ENCODE measurements at places on chromosomes 4 and X.

DNA sequence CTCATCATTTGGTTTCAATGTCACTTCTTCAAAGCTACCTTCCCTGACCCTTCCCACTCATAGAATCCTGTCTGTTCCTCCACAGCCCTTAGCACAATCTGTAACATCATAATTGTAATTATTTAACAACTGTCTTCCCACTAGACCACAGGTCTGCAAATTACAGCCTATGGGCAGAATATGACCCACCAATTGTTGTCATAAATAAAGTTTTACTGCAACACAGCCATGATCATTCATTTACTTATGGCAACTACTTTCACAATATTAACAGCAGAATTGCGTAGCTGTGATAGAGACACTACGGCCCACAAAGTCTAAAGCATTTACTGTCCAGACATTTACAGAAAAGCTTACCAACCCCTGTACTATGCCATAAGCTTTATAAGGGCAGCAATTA, 15.9 kb downstream of the USP46 start:
- DNase-seq: no peak

GRCh38 chr4:41346306-41347061, 89.8 kb downstream of the UCHL1 start:
- DNase-seq: no peak

DNA sequence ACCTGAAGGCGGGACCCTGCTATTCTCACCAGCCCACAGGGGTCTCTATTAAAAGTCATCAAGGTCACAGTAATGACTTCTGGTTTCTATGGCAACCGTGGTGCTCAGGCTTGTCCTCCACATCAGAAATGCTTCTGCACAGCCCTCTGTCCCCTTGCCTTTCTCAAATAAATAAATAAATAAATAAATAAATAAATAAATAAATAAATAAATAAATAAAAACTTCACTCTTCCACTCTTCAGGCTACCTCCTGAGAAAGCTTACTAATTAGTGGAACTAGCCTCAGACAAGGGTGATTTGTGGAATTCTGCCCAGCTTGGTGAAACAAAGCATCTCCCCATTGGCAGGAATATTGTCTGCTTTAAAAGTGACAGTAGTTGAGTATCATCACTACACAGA, 5.5 kb upstream of the RAB40A start:
- DNase-seq: no peak

DNA sequence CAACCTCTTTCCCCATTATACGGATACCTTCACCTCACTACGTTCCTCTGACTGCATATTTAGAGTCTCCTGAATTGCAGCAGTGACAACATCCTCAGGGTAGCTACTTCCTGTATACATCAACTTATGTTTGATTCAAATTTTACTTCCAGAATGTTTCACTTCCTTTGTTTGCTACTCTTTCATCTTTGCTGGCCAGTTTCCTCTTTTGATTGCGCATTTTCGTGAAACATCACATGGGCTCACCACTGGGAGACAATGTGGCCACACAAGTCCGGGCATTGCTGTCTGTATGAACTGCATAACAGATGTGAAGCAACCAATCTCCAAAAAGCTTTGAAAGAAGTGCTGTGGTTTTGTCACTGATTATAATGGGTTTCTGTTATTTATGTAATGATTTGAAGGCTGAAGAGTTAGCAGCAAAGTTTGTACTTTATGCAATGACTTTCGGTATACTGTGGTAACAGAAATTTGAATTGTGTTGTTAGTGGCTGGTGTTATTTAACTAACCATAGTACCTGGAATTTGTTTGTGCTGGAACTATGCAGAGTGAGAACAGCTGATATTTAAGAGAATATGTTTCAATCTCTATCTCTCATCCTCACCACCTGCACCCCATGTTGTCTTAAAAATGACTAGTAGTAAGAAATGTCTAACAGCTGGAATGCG, 7.4 kb downstream of the SNCA start:
- DNase-seq: no peak

DNA sequence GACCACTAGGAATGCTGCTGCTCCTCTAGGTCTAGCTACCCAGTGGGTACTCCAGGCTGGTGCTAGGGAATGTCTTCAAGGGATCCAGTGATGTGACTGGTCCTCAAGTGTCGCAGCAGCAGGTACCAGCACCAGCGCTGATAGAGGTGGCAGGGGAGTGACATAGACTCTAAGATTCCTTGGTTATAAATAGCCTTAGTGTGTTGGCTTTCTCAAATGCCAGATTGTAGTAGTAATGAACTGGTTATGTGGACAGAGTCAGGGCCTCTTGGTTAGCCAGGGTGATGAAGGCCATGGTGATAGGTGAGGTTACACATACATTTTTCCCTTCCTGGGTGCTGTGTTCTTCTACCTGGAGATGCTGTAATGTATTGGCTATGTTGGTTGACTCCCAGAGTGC, 38.3 kb downstream of the DCLK2 start:
- DNase-seq: no peak

DNA sequence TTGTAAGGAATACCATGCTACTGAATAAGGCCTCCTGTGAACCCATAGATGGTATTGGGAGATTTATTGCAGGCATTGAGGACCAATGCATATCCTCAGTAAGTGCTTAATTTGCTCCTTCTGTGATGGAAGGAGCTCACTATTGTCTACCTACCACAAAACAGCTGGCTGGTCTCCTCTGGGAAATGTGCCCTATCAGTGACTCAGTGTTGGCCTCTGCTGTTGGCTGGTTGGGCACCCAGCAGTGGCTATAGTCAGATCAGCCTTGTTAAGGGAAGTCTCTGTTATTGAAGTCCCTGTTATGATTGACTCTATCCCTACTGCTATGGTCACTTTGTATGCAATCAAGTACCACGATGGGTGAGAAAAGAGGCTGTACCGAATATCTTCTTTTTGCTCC, 27.5 kb upstream of the OTUD4 start:
- no peak for DNase-seq

DNA sequence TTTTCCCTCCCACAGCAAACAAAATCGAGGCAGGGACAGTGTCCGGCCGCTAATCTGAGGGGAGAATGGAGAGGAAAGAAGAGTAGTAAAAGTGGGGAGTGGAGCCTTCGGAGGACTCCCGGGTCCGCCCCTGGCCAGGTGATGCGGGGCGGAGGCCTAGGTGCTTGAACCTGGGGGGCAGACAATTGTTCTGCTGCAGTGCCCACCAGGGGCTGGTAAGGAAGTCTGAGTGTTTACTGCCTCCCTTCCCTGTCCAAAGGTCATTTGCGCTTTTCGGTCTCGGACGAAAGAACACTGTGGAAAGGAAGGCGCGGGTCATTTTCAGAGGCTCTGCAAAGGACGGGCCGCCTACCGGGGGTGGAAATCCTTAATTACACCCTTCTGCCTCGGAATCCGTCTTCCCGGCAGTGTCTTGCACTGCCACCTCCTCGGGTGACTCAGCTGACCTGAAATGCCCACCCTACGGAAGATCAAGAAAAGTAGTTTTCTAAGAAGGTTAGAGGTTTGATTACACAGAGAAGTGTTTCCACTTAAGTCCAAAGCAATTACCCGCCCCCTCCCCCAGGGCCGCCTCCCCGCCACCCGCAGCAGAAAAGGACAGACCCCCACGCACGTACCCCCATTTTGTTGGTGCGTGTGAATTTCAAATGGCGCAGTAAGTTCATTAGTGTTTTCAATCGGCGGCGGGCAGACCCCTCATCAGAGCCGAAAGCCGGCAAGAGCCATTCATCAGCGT, 99.9 kb upstream of the TENM3 start:
- DNase-seq: no peak

GRCh38 chr4:174230148-174230547, 53.3 kb downstream of the FBXO8 start:
- no peak for DNase-seq

DNA sequence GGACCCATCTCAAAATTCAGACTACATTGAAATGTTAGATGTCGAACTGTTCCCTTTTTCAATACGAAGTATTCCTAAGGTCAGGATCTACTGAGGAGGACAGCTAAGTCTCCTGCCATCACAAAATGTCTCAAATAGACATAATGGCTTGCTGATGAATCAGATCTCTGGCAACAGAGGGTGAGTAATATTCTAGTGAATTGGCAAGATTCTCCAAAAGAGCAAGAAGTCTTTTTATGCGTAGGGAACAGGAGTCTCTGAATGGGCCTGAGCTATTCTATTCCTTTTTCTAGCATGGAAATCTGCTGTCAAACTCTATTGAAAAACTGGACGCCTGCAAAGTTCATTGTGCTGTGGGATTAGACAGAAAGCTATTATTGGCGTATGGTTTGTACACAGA, 145.4 kb downstream of the FNIP2 start:
- no peak for DNase-seq

DNA sequence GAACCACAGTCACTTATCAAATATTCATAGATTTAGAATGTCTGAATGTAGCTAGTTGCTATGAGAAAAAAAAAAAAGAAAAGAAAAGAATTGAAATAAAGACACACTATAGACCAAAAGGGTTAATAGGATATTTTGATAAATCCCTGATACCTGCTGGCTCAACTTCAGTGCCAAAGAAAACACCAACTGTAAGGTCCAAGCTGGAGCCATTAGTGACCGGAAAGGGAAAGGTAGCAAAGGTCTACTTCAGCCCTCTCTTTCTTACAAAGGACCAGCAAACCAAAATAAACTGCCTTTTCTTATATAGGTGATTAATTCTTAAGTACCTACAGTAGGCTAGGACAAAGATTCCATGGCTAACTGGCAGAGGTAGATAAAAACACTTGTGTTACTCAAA, 9.7 kb downstream of the CBR4 start:
- no peak for DNase-seq

GRCh38 chr4:85862896-85863295, 387.9 kb downstream of the ARHGAP24 start:
- DNase-seq: no peak

GRCh38 chr4:151537687-151538086, 128.7 kb downstream of the FHIP1A start:
- DNase-seq: no peak

DNA sequence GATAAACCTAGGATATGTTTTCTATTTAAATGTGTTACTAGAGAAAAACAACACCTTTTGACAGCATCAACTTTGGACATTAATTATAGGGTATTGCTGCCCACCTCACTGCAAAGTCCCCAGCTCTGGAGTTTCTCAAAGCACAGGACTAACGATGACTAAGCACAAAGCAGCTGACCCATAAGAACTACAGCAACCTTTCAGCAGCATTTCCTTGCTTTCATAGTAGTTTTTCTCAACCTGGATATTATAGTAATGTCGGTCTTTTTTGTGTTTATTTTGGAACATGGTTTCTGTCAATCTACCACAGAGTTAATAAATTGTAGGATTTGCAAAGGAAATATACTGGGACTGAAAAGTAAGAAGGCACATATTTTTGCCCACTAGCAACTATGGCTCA, 21.5 kb downstream of the HHIP start:
- no peak for DNase-seq

GRCh38 chrX:69507500-69507789, 3.3 kb downstream of the NALF2 start:
- DNase-seq: no peak

DNA sequence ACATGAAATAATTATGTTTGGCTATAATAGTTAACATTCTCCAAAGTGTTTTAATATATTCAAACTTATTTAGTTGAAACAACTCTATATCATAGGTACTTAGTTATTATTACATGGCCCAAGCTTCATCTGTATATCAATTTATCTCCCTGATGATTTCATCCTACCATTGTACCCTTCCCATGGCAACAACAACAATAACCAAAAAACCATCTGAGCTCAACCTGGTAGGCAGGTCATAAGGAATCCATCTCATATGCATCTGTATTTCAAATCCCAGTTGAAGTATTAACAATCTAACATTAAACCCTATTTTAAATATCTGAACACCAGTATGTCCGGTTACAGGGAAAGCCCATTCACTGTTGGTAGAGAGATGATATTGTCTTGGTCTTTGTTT, 33.1 kb upstream of the SLC7A11 start:
- no peak for DNase-seq

- DNase-seq: no peak
Measured at GRCh38 chr4:73684097-73684496, 56.3 kb upstream of the CXCL8 start.
